Stimulated activated CD8-positive, alpha-beta memory T cell treated with anti-CD3 and anti-CD28 coated beads, Interleukin-15, amount 100 ng/mL, for 48 hours (primary cell): ENCODE measurements at places on chromosomes 2 and 18.

DNA sequence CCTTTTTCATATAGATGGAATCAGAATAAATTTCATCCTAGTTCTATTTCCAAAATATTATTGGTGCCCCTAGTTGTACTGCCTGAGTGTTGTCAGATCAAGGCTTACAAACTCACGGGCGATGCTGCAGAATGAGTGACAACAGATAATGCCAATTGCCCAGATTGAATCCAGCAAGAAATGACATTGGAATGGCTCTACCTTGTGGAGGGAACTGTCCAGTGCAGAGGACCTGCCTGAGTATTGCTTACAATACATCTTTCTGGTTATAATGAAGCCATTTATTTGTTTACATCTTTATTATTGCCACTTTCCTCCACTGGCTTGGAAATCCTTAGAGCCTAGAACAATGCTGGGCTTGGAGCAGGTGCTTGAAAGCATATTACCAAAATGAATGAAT lies 7.8 kb upstream of the IL1R2 start:
- no peak for DNase-seq

DNA sequence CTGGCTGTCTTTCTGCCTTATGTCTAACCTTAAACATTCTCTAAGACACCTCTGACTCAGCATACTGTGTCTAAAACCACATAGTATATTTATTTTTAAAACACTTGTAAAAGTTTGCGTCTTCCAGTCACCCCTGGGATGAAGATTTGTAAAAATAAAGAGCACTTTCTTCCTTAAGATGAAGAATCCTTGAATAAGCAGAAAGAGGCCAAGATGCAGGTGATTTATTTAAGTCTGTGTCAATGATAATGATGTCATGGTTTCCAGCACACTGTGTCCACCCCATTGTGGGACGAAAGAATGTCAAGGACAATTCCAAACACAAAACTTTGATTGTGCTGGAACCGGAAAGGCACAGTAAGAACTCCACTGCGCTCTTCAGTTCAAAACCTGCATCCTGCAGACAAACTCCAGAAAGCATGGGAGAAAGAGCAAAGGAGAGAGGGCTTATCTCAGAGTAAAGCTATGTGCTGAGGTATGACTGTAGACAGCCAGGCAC lies 92.9 kb downstream of the ZEB2 start:
- no peak for DNase-seq

- DNase-seq: no peak
Measured at GRCh38 chr2:172387361-172387760, 40.0 kb upstream of the ITGA6 start.

GRCh38 chr2:26978061-26978596 lies 7.7 kb downstream of the MAPRE3 start:
- DNase-seq: no peak

DNA sequence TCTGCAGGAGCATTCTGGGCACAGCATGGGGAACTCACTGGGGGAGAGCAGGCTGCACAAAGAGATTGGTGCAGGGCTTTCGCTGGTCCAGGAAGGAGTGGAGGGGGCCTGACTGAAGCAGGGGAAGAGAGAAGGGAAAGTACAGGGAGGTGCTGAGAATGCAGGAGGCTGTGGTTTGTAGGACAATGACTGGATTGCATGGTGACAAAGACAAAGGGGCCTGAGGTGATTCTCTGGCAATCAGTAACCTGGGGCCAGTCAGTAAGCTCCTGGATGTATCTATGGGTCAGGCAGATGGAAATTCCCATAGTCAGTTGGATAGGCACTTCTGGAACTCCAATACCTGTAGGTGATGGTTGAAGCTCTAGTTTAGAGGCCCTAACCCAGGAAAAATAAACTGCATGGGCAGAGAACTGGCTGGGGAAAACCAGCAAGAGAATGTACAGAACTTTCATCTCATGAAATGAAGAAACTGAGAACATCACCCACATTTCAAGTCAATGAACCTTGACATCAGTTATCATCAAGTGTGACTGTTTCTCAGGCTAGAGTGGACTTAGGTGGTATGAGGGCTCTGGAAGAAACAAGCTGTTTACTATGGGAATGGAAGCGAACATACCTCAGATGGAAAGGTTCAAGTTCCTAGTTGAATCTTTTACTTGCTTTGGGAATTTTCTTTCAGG lies 193.2 kb downstream of the TPGS2 start:
- no peak for DNase-seq

GRCh38 chr2:98650998-98651397 lies 42.6 kb downstream of the UNC50 start:
- no peak for DNase-seq

DNA sequence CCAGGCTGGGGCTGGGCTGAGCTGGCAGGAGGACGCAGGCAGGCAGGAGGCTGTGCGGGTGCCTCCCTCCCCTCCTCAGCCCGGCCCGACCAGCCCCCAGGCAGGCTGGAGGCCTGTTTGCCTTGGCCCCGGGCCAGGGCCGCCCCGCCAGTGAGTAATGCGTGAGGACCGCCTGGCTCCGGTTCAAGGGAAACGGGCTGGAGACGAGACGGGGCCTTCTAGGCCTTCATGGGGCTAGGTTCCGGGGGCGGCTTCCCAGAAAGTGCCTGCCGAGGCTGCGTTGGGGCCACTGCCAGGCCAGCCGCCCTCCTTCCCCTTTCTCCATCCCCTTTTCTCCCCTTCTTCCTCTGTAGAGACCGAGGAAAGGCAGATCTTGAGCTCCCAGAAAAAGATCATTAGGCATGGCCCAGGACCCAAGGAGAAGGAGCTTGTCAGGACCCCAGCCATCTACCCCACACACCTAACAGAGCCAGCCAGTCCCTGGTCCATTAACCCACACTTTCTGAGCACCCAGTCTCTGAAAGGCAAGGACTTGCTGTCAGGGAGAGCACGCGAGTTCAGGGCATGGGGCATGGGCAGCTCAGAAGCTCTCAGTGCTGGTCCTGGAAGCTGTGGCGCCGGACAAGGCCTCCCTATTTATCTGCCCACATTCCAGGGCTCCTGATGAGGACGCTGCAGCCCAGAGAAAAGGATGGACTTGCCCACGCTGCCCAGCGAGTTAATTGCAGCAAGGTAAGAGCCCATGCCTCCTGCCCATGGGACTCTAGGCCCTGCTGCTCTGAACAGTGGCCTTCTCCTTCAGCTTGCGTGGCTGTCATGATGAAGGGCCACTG lies 48.5 kb downstream of the SMAD7 start:
- DNase-seq: no peak

DNA sequence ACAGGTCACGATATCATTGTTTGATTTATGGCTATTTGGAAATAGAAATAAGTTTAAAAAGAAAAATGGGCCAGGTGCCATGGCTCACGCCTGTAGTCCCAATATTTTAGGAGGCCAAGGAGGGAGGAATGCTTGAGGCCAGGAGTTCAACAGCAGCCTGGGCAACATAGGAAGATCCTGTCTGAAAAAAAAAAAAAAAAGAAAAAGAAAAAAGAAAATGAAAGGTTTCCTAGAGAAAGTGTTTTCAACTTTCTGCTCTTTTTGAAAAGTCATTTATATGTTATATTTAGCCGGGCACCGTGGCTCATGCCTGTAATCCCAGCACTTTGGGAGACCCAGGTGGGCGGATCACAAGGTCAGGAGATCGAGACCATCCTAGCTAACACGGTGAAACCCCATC lies 3.2 kb downstream of the NDUFB3 start:
- DNase-seq: no peak

DNA sequence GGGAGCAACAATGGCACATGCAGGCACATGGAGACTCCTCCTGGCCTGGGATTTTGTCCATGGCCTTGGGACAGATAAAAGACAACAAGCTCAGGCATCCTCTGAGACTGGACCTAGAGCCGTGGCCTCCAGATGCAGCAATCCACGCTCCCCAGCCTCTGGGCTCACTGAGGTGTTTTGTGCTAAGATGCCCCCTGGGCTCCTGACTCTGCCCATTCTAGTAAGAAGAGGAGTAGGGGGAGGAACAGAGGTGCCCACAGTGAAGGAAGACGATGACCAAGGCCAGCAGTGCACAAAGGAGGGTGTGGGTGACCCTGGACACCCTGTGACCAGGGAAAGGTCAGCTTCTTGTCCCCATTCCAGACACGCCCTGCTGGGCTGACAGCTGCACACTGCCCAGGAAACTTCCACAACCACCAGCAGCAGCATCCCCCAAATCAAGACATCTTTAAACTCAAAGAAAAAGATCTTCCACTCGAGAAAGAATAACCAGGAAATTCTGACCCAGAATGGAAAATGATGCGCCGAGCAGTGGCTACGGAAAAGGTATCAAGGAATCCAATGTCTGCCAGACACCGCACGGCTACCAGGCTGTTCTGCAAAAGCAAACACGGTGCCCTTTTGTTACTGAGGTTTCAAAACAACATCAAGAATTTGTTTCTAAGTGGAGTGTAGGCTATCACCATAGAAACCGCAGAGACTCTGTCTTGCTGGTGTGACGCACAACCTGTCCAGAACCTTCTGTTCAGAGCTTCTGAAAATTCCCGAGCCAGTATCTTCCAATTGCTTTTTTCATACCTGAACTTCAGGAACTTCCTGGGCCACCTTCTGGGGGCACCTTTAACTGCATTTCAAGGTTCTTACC lies 65.5 kb downstream of the ZNF516 start:
- no peak for DNase-seq

DNA sequence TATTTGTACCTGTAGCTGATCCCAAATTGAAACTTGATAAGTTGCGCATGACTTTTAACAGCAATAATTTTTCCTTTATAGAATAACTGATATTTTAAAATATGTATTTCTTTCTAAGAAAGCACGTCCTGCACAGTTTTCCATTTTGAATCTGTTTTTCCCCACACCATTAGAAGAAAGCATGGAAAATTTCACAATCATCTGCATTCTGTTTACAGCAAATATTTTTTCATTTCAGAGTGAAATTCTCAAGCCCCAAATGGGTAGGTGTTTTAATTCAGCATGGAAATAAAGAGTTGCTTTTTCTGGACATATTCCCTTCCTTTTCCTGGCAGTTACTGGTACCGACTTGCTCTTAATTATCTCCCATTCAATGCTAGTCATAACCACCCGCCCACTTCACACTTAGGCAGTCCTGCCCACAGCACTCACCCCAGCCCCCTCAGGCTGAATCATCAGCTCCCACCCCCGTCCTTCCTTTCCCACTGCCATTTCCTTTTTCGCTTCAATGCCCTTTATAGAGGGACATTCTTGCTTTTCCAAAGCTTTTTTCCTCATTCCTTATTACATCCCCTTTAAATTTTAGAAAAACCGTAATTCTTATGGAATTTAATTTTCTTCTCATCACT lies 89.2 kb upstream of the GLS start:
- DNase-seq: peak; percentile 53

- DNase-seq: no peak
Measured at GRCh38 chr2:152477347-152478092, 142.5 kb downstream of the FMNL2 start.

GRCh38 chr2:74334931-74335333 lies 8.3 kb downstream of the SLC4A5 start:
- peak; percentile 32 for DNase-seq

DNA sequence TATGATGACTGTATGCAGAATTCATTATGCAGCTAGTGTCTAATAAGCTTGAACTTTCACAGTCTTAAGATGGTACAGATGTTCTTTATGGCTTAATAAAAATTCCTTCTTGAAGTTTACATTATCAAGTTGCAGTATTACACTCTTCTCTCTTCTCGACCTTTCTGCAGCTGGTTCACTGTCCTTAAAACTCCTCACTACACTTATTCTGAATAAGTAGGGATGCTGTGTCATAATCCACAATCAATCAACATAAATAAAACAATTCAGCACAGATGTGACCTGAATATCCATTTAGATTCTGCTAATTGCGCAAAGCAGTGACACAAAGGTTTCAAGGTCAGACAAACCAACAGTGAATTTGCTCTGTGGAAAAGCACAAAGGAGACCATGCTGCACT lies 356.8 kb downstream of the SUCLG1 start:
- DNase-seq: no peak

DNA sequence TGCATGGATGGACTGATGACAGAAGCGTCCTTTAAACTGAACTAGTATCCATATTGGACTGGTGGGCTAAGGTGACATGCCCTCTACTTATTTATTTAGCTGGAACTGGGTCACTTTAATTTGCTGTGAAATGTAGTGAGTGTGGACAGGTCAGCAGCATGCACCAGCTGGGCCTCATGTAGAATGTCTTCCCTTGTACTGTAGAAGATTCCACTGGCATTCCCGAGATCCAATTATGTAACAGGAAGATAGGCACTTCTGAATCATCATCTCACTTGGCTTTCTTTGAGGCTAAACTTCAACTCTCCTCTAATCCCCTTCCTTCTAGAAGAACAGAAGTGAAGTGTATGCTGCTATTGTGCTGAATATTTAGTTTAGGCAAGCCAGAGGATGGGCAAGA lies 296.2 kb downstream of the SLC8A1 start:
- no peak for DNase-seq

DNA sequence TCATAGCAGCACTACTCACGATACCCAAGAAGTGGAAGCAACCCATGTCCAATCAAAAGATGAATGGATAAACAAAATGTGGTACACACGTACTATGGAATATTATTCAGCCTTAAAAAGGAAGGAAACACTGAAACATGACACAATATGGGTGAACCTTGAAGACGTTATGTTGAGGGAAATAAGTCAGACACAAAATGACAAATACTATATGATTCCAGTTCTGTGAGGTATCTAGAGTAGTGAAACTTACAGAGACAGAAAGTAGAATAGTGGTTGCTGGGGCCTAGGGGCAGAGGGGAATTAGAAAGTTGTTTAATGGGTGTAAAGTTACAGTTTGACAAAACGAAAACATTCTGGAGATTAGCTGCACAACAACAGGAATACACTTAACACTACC lies 24.7 kb downstream of the TLK1 start:
- DNase-seq: no peak

GRCh38 chr2:109318150-109318948 lies 189.3 kb downstream of the SH3RF3 start:
- DNase-seq: no peak

DNA sequence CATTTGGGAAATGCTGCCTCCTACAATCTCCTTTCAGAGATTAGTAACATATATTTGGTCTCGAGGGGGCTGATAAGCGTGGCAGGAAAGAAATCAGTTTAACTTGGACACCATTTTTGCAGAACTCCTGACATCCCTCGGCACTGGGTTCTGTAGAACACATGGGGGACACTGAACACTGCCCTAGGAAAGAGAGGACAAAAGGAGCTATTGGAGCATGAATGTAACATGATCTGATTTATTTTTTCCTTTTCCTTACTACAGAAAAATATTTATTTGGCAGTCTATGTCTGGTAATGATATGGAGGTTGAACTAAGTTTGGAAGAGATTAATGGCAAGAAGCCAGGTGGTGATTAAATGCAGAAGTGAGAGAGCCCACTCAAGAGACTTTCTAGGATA lies 153.8 kb downstream of the AFF3 start:
- no peak for DNase-seq

DNA sequence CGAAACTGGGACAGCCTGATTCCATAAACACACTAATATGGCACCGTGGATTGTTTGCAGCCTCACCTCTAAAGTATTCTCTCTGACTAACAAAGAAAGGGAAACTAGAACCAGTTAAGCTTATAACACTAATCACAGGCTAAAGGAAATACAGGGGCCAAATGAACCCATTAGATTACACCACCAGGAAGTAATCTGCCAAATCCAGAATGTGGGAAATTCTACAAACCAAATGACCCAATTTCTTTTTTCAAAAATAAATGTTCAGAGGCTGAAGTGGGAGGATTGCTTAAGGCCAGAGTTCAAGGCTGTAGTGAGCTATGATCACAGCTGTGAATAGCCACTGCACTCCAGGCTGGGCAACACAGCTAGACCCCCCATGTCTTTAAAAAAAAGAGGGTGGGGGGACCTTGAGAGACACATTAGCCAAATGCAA lies 1.5 kb upstream of the MPPE1 start:
- DNase-seq: no peak

- no peak for DNase-seq
Measured at GRCh38 chr18:390741-391478, 109.6 kb downstream of the COLEC12 start.

- DNase-seq: no peak
Measured at GRCh38 chr2:216463148-216463547, 35.5 kb upstream of the RPL37A start.
